ENCODE measurements at places on chromosomes 6 and 20.

DNA sequence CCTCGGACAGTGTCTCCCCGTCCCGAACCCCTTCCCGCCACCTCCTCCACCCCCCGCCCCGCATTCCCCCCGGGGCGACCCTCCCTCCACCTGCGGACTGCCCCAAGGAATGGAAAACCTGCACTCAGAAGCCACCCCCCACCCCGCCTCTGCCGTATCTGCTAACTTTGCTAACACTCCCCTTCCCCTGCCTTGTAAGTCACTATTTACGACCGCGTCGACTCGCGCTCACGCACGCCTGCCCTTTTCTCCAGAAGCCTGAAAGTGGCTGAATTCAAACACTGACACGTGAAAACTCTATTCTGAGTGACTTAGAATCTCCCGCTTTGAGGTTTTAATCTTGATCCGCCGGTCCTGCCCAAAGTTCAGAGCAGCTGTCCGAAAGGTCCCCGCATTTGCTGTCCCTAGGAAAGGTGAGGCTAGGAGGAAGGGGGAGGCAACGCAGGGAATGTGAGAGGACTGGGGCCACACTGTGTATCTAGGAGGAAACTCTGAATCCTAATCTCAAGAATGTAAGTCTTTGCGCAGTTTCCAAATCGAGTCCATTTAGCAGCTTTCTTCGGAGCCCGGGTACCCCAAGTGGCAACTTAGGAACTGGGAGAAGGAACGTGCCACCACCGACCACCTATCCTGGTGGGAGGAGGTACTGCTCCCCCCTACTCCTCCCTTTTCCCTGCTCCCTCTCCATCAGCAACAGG is 9.3 kb upstream of the POU3F2 start:
- DNase-seq, result peak; percentile 52

- peak; percentile 66 for DNase-seq
Measured at GRCh38 chr20:3616250-3616649, 46.9 kb downstream of the GFRA4 start.

- no peak for DNase-seq
Measured at GRCh38 chr6:104462811-104463599, 396.7 kb downstream of the HACE1 start.

GRCh38 chr6:105364243-105364642 is 38.6 kb downstream of the PREP start:
- DNase-seq, result no peak

GRCh38 chr20:13749811-13750210 is 34.9 kb downstream of the ESF1 start:
- no peak for DNase-seq

DNA sequence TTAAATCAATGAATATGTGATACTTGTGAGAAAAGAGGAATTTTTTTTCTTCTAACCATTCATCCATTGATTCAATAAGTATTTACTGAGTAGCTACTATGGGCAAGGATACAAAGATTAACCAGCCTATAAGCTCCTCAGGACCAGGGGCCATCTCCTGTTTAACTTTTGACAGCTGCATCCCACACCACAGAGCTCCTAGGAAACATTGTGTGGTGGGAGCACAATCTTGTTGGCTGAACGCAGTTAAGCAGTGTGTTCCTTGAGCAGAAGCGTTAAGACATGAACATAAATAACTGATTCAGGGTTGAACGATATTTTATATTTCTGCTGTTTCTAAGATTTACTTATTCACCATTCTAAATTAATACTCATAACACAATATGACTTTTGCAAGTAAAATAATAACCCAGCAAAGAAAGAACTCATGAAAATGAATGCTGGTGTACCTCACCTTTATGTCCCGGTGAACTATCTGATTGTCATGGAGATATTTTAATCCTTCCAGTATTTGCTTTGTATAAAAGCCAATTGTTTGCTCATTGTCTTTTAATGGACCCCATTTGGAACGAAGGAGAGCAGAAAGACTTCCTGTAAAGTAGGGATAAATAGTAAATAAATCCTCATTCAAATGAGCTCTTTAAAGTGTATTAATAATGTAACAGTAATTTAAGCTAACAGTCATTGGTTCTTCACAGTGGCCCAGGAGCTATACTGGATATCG is 62.6 kb upstream of the MAP7 start:
- no peak for DNase-seq

DNA sequence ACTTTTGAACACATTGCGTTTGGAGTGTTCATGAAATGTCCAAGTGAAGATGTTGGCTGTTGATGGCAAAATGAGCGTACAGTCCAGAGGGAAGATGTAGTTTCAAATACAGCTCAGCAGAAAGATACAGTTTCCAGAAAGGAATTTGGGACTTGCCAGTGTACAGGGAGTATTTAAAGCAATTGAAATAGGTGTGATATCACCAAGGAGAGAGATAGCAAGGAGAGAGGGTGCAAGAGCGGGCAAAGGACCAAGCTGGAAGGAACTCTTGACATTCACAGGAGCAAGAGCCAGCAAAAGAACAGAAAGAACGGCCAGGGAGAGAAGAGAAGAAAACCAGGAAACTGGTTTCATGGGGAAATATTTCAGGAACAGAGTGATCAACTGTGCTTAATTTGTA is 47.8 kb downstream of the CARMIL1 start:
- no peak for DNase-seq

- no peak for DNase-seq
Measured at GRCh38 chr6:128784266-128784665, 98.7 kb upstream of the LAMA2 start.

DNA sequence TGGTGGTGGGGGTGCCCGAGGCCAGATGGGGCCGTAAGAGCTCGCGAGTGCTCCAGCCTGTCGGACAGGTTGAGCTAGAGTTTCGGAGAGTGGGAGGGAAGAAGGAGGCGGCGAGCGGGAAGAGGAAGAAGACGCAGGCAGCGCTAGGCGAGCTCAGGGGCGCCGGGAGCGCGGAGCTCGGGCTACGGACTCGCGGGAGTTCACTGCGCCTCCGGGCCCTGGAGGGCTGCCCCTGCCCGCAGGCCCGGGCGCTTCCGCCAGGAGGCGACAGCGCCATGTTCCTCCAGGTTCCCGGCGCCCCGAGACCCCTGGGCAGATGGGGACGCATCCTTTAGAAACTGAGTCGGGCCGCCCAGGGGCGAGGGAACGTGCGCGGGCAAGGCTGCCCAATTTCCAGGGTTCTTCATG is 984 bp downstream of the TFAP2C start:
- peak; percentile 94 for DNase-seq

- no peak for DNase-seq
Measured at GRCh38 chr20:44648579-44648978, 2.9 kb downstream of the ADA start.

GRCh38 chr6:153816366-153816765 is 222.7 kb upstream of the OPRM1 start:
- DNase-seq, result no peak

DNA sequence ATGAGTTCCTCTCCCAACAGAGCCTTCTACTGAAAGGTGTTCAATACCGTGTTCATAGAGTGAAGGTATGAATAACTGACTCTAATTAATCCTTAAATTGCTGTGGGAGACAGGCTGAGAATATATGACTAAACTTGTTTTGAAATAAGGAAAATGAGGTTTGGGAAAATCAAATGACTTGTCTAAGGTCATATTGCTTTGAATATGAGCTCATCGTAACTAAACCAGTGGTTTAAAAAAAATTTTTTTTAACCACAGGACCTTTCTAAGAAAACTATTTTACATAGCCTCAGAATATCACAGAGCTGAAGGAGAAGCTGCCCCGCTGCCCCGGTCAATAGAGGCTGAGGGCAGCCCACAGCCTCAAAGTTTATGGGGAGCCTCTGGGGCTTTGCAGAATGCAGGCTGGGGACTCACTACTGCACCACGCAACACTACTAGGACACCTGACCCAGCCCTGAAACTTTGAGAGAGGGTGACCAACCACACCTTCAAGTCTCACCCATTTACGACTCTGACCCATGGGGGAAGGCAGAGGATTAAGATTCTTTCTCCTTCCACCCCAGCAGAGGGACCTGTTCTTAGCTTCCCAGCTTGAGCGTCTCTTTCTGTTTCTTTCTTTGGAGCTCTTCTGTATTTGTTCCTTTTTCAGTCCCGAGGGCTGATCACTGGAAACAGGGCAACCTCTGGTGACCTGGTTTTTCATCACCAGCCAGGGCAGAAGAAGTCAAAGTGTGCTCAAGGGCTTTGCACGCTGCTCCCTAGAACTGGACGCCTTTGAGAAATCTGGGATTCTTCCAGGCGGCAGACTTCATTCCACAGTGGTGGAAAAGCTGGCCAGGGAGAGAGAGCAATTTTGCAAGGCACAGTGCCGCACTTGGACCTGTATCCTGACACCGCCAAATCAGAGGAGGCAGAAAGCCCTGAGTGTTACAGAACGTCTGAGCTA is 220.2 kb downstream of the ATXN1 start:
- DNase-seq, result no peak

GRCh38 chr6:118467181-118467580 is 80.9 kb upstream of the PLN start:
- DNase-seq, result no peak

- no peak for DNase-seq
Measured at GRCh38 chr6:93293872-93294271, 125.5 kb downstream of the EPHA7 start.

DNA sequence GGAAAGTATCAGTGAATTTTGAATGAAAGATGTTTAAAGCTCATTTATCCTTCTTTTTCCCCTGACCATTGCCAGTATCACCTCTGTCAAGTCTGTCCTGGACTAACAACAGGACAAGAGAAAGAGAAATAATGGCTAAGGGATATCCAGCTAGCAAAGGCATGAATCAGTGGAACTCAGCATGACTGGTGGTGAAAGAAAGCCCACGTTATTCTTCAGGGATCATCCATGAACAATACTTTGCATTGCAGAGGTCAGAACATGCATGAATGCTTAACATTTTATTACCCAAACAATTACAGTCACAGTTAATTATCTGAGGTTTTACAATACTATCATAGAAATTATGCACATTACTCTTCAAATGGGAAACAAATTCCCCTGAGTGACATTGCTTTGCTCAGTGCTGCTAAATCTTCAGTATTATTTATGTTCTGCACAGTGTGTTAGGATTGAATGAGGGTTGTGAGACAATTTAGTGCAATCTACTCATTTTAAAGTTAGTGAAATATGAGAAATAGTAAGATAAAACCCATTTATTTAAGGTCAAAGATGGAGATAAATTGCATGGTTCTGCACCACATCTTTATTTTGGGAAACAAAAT is 350.7 kb downstream of the KHDRBS2 start:
- DNase-seq, result no peak

DNA sequence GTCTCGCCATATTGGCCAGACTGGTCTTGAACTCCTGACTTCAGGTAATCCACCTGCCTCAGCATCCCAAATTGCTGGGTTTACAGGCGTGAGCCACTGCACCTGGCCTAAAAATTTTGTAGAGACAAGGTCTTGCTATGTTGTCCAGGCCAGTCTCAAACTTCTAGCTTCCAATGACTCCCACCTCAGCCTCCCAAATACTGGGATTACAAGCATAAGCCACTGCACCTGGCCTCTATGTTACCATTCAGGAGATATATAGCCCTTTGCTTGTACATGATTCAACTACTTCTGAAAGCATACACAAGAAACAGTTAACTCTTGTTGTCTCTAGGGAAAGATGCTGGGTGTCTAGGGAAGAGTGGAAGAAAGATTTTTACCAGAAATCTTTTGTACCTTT is 19.0 kb upstream of the NCOA3 start:
- DNase-seq, result no peak

DNA sequence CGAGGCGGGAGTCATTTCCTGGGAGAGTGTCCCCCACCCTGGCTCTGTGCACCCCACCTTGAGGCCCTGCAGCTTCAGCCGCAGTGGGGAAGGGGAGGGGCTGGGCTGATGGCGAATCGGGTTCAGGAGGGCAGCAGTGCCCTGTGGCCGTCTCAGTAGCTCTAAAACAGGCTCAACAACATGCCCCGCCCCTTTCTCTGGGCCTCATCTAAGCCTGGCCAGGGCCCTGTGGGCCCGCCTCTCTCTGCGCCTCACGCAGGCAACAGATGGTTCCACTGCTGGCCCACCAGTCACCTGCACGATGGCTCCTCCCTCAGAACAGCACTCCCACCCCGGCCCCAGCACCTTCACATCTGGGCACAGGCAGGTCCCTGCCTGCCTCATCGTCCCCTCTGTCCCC is 30.2 kb downstream of the CHRNA4 start:
- peak; percentile 66 for DNase-seq

DNA sequence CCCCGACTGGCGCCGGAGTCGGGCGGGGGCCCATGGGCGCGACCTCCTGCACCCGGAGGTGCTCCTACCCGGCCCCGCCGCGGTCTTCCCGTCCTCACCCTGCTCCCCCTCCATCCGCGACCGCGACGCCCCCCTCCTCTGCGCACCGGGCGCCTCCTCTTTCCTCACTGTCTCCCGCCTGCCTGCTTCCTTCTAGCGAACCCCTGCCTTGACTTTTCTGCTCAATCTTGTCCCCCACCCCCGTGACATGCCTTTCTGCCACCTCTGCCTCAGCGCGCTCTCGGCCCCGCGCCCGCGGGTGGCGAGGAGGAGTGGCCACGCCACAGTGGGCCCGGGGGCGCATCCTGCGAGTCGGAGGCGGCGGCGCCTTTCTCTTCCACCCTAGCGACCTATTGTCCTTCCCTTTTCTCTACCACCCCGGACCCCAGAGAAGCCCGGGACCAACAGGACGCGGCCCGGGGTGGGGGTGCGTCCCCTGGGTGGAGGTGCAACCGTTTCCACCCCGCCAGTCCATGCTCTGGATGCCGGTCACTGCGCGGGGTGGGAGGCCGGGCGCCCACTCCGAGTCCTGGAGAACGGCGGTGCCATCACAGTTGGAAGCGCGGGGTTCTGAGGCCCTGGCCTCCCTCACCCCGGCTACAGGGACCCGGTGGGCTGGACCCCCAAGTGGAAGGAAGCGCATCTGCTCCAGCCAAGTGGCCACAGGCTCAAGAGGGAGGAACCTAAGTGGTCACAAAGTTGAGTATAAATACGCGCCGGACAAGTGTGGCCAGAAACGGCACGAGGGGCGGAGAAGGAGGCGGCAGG is 2.0 kb downstream of the PDE10A start:
- DNase-seq, result peak; percentile 24

DNA sequence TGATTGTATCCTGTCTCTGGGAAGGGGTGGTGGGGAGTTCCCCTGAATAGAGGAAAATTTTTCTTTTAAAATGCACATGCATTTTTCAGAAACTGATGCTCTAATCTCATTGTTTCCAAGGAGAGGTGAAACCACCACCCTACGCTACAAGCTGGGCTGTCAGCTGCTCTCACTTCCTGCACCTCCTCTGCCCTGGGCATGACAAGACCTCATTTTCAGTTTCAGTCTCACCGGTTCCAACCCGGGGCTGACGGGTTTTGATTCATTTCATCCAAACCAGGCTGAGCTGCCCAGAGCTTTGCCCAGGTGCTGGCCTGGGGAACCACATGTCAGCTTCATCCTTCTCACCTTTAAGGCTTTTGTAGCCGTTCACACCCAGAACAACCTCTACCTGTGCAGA is 99.7 kb downstream of the EYA2 start:
- no peak for DNase-seq

- DNase-seq, result peak; percentile 65
Measured at GRCh38 chr6:158026054-158026900, 44.6 kb downstream of the SYNJ2 start.

GRCh38 chr6:45502456-45502855 is 124.7 kb upstream of the SUPT3H start:
- DNase-seq, result no peak

- no peak for DNase-seq
Measured at GRCh38 chr6:128712898-128713297, 170.0 kb upstream of the LAMA2 start.

Data from iPS-NIHi11 (cell line).